ENCODE measurements at places on chromosomes 4 and X.

- no peak for DNase-seq
These were observed 392.8 kb upstream of the NR3C2 start for GRCh38 chr4:148834804-148835631.

- DNase-seq, result no peak
These were observed 277.2 kb downstream of the HS3ST1 start for GRCh38 chr4:11151500-11151899.

- DNase-seq, result no peak
These were observed 5.4 kb upstream of the LRAT start for GRCh38 chr4:154738426-154738825.

GRCh38 chr4:183098019-183098722 lies 886 bp upstream of the WWC2 start:
- DNase-seq, result peak; percentile 2

DNA sequence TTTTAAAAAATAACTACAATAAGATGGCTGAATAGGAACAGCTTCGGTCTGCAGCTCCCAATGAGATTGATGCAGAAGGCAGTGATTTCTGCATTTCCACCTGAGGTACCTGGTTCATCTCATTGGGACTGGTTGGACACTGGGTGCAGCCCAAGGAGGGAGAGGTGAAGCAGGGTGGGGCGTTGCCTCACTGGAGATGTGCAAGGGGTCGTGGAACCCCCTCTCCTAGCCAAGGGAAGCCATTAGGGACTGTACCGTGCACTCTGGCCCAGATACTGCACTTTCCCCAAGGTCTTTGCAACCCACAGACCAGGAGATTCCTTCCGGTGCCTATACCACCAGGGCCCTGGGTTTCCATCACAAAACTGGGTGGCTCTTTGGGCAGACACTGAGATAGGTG lies 640.1 kb downstream of the IQCM start:
- DNase-seq, result no peak

DNA sequence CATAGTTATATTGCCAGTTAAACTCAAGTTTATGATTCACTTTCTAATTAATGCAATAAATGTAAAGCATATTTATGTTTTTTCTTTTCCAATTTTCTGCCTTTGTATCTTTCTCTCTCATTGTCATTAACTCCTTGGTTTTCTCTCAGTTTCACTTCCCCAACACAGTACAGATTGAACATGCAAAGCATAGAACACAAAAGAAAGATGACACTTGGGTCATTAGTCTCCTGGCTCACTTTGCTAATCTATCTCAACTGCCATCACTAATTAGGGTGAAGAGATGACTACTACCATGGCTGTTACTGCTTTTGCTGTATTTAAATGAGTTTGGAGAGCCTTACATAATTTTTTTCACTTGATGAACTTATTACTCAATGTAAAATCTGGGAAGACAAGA lies 12.3 kb upstream of the NAA11 start:
- no peak for DNase-seq

GRCh38 chr4:74453829-74454742 lies 9.2 kb downstream of the AREG start:
- DNase-seq, result no peak

- DNase-seq, result no peak
These were observed 42.4 kb upstream of the FGF2 start for GRCh38 chr4:122784261-122784660.

DNA sequence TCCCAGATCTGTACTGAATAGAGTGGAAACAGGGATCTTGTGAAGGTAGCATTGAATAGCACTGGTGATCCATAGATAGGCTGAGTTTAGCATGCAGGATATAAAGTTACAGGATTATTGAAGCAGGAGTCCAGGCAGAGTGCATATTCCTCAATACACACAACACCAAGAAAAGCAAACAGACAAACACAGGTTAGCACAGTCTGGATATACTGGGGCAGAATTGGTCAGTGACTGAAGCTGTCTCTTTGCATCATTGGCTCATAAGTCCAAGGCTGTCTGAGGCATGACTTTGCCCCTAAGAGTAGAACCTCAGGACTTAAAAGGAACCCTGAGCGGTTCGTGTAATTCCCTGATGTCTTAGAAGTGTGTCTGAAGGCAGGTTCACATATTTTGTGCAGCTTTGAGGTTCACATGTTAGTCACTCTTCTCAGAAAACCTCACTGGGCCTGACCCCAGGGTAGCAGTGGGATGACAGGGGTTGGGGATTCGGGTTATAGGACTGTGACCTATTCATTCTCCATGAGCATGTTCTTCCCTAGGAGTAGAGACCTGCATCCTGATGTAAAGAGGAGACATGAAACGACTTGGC lies 134.6 kb downstream of the AASDH start:
- DNase-seq, result no peak

GRCh38 chrX:12867685-12868084 lies 813 bp downstream of the TLR7 start:
- DNase-seq, result no peak

DNA sequence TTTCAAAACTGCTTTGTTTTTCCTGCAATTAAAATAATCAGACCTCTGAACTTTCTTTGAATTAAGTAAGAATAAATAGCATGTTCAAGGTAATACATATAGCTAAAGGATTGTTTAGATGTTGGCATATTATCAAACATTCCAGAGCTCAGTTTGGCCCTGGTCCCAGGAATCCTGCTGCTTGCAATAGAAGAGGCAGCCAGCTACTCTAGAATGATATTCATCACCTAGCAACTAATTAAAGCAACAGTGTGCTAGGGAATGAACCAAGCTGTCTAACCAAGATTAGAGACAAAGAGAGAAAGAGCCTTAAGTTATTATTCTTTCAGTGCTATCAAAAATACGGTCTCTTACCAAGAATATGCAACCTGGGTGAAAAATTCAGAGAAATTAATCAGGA lies 460.9 kb downstream of the GABRG1 start:
- DNase-seq, result no peak

DNA sequence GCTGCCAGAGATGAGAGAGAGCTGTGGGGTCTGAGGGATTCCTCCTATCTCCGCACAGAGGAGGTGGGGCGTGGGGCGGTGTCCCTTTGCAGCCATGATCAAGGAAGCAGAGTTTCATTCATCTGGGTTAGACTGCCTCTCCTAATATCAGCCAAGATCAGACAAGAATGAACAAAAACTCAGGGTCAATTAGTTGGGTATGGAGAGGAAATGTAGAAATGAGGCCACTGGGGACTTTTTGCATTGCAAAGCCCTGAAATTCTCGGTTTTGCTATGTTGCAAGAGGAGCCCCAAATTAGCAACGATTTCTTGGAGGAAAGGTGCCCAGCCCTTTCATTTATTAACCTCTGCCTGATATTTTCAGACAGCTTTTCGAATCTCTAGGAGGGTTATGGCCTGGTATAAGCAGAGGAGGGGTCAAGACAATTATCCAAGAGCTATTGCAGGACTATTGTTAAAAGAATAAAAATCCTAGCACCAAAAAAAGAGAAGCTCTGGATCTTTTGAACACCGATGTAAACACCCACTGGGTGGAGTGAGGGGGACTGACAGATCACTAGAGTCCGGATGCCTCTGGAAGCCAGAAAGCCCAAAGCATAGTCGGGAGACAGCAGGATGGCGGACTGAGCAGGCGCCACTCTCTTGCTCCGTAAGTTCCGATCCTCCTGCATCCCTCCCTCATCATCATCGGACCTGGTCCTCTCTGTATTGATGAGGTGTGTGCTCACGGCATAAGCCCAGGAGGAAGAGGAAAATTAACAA lies 34.4 kb upstream of the ACSL1 start:
- DNase-seq, result no peak

DNA sequence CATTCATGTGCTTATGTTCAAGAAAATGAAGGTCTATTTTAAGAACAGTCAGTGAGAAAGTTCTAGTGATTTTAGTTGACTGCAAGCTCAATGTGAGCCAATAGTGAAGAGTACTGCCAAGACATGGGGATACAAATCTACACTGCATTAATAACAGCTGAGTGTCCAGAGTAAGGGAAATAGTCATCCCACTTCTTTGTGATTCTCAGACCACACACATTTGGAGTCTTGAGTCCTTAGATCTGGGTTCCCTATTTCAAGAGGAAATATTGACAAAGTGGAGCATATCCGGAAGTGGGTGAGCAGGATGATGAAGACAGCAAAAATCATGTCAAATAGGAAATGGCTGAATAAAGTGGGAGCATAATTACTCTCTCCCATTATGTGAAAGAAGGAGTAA lies 171.1 kb downstream of the LARP7 start:
- no peak for DNase-seq

- DNase-seq, result no peak
These were observed 247.6 kb downstream of the CBLL2 start for GRCh38 chrX:22520128-22520828.

DNA sequence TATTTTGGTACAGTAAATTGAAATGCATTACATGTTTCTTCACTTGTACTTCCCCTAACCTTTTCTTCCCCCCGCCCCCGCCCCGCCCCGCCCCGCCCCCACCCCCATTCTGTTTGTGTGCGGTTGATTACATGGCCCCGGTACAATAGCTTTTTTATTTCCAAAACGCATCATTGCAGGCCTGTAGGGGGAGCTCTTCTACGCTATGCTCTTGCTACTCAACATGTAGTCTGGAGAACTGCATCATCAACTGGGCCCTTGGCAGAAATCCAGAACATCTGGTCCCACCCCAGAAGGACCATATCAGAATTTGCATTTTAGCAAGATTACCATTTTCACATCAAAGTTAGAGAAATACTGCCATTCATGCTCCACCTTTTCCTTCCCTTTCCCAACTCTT lies 333.3 kb upstream of the DDX53 start:
- DNase-seq, result no peak

GRCh38 chr4:53193111-53193510 lies 172.8 kb downstream of the SCFD2 start:
- no peak for DNase-seq

GRCh38 chr4:64821219-64821976 lies 412.1 kb upstream of the TECRL start:
- DNase-seq, result no peak

- DNase-seq, result no peak
These were observed 347 bp downstream of the AMTN start for GRCh38 chr4:70518716-70519115.

- no peak for DNase-seq
These were observed 96.1 kb upstream of the SLC34A2 start for GRCh38 chr4:25559508-25559907.

GRCh38 chrX:1397441-1398270 lies 5.7 kb upstream of the SLC25A6 start:
- no peak for DNase-seq

- DNase-seq, result no peak
These were observed 11.4 kb upstream of the NKRF start for GRCh38 chrX:119617517-119618164.

Data from stimulated activated CD4-positive, alpha-beta T cell treated with anti-CD3 and anti-CD28 coated beads, Interleukin-1b, Interleukin-23, amount 100 ng/mL, for 4 hours (primary cell).